MG63 (cell line): ENCODE measurements at places on chromosomes 2 and 18.

DNA sequence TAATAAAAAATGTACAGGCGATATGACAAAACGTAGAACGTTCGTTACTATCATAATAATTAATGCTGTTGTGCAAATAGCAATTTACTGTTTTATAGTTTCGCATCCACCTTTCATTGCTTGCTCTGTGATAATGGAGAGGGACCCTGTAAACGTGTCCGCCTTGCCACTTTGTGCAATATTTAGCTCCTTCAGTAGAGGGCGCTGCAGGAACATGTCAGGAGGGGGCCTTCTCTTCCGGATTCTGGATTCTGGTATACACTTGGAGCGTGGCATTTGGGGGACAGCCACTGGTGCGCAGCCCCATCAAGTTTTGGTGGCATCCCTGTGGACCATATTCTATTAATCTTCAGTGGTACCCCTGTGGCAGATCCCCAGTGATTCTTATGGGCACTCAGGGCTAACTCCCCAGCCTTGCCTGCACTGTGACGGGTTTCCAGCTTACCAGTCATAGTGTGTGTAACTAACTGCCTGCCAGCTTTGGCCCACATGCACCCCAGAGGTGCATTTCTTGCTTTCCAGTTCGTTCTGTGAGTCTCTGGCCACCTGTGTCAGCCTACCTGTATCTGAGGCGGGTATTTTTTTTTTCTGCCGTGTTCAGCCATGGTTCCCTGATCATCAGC lies 140.3 kb downstream of the CYRIA start:
- DNase-seq: no peak

DNA sequence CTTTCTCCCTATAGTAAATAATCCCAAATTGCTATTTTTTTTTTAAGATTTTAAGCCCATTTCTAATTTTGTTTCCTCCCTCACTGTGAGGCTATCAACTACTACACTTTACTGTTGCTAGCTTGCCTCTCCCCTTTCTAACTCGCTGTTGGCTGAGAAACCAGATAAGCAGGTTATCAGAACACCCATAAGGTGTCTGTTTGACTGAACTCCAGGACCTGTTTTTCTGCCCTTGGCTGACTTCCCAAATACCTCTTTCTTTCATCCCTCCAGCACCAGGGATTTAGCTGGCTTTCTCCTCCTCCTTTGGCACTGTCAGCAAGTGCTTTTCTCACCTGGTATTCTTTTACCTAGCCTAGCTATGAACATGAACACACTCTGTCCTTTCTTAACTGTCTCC lies 11.1 kb downstream of the TRAK2 start:
- DNase-seq: no peak

GRCh38 chr2:9717886-9718451 lies 87.2 kb upstream of the YWHAQ start:
- no peak for DNase-seq

GRCh38 chr18:6107794-6108193 lies 212.5 kb upstream of the TMEM200C start:
- DNase-seq: no peak

DNA sequence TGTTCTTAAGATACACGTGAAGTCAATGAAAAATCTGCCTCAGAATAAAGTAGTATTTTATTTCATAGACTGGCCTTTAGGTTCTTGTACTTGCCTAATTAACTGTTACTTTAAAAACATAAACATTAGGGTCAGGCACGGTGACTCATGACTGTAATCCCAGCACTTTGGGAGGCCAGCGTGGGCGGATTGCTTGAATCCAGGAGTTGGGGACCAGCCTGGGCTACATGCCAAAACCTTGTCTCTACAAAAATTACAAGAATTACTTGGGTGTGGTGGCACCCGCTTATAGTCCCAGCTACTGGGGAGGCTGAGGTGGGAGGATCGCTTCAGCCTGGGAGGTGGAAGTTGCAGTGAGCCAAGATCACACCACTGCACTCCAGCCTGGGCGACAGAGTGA lies 16.0 kb upstream of the SNORC start:
- peak; percentile 92 for DNase-seq
